ENCODE measurements at places on chromosomes 5 and 9. TPM values are rescaled to one million over a fixed set of nuclear protein-coding genes. Genes with fewer than 3 reads are reported as not detected.

- no peak overlapping the region for H3K27ac ChIP-seq
- H3K4me1 ChIP-seq, result no peaks in the 10 kb centered on the region
- DNase-seq, result no peak
- no peaks in the 10 kb centered on the region for H3K27me3 ChIP-seq
Observed at GRCh38 chr5:25963251-25964008, 1075.0 kb downstream of the CDH9 start.

- DNase-seq, result no peak
- no peak overlapping the region for H3K27ac ChIP-seq
- H3K27me3 ChIP-seq, result no peaks in the 10 kb centered on the region
- no peak overlapping the region for H3K4me3 ChIP-seq
- no peaks in the 10 kb centered on the region for H3K36me3 ChIP-seq
- no peaks in the 10 kb centered on the region for H3K4me1 ChIP-seq
Observed at GRCh38 chr5:74919041-74919440, 52.9 kb upstream of the FAM169A start.

DNA sequence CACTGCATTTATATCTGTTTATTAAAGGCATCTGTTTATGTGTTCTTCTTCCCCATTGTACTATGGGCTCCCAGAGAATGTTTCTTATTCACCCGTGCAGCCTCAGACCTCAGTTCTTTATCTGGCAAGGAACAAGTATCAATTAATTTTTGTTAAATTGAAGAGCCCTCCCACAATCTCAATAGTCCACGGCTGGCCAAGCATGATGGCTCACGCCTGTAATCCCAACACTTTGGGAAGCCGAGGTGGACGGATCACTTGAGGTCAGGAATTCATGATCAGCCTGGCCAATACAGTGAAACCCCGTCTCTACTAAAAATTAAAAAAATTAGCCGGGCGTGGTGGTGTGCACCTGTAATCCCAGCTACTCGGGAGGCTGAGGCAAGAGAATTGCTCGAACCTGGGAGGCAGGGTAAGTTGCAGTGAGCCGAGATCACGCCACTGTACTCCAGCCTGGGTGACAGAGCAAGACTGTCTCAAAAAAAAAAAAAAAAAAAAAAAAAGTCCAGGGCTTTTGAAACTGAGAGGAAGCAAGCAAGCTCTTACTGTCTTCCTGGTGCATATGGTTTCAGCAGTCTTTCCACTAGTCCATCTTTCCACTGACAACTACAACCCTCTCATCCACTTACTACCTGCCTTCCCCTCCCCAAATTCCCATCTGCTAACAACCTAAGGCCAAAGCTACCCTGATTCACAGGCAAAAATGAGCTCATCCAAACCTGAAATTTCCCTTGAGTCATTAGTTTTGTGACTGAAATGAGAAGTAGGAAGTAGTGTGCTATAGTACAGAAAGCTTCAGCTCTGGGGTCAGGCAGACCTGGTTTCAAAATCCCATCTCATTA, 2.3 kb upstream of the HK3 start:
- H3K27ac ChIP-seq, result no peak overlapping the region
- H3K4me3 ChIP-seq, result no peak overlapping the region

GRCh38 chr5:160159991-160160792, 40.9 kb upstream of the PWWP2A start:
- H3K4me3 ChIP-seq, result no peak overlapping the region
- H3K36me3 ChIP-seq, result no peaks in the 10 kb centered on the region
- DNase-seq, result no peak
- H3K27ac ChIP-seq, result peak overlapping the region; percentile 49
- H3K4me1 ChIP-seq, result peaks cover 14% of the 10 kb centered on the region
- H3K27me3 ChIP-seq, result no peaks in the 10 kb centered on the region

- H3K27ac ChIP-seq, result no peak overlapping the region
- no peak overlapping the region for H3K4me3 ChIP-seq
- DNase-seq, result no peak
- no peaks in the 10 kb centered on the region for H3K36me3 ChIP-seq
Observed at GRCh38 chr9:72046630-72047456, 13.6 kb downstream of the C9orf57 start.

DNA sequence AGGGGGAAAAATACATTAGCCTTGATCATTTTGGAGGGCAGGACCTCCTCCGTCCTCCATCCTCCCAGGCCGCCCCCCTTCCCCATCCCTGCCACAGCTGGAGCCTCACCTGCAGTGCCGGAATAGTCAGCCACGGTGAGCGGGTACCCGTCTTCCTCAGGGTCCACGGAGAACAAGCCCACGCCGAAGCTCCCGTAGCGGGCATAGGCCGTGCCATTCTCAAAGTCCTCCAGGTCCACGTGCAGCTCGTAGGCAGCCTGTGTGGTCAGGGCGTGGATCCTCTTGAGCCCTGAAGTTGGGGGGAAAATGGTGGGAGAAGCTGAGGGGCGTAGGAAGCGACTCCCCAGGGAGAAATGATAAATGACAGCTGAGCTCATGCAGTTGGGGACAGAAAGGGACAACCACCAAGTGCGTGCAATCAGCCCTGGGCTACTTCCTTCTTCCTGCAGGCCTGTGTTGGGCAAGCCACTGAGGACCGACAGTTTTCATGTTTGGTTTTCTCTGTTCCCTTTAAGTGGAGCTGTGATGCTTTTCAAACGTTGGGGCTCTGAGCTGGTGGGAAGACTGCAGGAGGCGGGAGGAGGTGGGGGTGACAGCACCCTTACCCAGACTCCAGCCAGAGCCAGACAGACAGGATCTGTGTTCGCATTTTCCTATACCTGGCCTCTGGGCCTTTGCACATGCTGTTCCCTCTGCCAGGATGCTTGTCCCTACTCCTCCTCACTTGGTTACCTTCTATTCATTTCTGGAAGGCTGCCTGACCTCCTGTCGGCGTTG, 8.7 kb upstream of the QRFP start:
- no peak overlapping the region for H3K27ac ChIP-seq
- peaks cover 8% of the 10 kb centered on the region for H3K4me1 ChIP-seq
- no peak overlapping the region for H3K4me3 ChIP-seq

DNA sequence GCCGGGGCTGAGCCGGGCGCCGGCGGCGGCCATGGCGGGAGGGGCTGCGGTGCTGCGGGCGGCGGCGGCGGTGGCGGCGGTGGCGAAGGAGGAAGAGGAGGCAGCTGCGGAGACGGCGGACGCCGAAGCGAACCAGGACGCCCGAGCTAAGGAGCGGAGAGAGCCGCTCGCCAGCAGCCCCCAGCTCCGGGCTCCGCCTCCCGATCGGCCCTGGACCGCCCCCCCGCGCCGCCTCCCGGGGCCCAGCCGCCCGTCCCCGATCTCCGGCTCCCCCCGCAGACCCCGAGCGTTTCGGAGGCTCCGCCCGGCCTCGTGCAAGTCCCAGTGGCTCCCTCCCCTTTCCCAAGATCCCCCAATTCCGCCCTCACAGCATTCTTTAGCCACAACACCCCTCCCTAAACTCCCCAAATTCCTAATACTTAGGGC, at the start of gene ASTN2:
Gene ASTN2 (minus strand): TSS at position 152 of the 426 bp plus-strand sequence. CDS start 119 bp downstream, at position 33.
- peaks cover 12% of the 10 kb centered on the region for H3K4me1 ChIP-seq
- no peak for DNase-seq
- peaks cover 45% of the 10 kb centered on the region for H3K27me3 ChIP-seq
- H3K27ac ChIP-seq, result no peak within 1 kb of the TSS
- H3K4me3 ChIP-seq, result peak within 1 kb of the TSS; percentile 71
- H3K36me3 ChIP-seq, result no peaks in the 10 kb centered on the region

DNA sequence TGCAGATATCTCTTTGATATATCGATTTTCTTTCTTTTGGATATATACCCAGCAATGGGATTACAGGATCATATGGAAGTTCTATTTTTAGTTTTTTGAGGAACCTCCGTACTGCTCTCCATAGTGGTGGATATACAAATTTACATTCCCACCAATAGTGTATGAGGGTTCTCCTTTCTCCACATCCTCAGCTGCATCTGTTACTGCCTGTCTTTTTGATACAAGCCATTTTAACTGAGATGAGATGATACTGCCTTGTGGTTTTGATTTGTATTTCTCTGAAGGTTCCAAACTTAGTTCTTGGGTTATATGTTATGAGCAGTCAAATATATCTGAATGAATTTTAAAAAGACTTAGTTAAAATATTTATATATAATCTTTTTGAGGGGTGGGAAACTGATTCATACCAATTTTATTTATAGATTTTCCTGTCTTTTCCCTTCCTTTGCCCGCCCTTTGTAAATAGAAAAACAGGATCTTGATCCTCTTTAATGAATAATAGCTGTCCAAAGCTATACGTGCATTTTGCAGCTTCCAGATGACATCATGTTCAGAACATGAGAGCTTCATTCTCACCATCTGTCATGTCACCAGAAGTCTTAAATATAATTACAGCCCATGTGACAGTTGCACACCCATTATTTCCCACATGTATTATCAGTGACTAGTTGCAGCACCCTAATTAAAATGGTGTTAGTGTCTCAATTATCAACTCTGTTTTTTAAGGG, 6.2 kb upstream of the ARHGEF28 start:
- H3K27me3 ChIP-seq, result peaks cover 79% of the 10 kb centered on the region
- no peaks in the 10 kb centered on the region for H3K4me1 ChIP-seq
- H3K4me3 ChIP-seq, result no peak overlapping the region
- no peak for DNase-seq
- no peaks in the 10 kb centered on the region for H3K36me3 ChIP-seq

DNA sequence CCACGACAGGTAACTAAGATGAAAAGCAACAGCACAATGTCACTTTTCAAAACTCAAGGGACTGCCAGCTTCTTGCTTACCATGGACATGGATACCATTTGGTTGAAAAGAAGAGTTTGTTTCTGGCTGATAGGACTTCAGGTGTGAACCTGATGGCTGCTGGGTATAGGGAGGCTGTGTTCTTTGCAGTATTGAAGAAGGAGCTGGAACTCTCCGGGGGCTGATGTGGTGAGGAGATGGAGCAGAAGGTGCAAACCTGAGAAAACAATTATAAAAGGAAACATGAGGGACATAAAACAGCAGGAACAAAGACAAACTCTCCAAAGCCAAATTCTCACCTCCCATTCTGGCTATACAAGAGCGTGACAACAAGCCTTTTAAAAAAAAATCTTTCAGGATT, 330.1 kb upstream of the RFX3 start:
- H3K27ac ChIP-seq, result no peak overlapping the region
- H3K4me3 ChIP-seq, result no peak overlapping the region
- H3K4me1 ChIP-seq, result no peaks in the 10 kb centered on the region
- no peak for DNase-seq

DNA sequence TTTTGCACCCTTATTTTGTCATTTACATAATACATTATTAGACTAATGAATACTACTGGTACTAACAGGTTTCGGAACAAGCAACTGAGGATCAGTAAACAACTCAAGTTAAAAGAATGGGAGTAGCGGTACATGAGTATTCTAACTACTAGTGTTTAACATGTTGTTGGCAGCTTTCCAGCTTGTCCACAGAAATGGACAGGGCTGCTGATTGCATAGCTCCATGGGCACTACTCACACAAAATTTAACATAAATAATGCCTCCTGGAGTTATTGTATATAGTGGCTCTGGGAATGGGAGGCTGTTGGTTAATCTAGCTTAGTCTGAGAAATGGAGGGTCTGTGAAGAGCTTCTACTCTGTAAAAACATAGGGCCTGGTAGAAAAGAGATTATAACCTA, 6.7 kb downstream of the NCBP1 start:
- H3K4me1 ChIP-seq, result peaks cover 14% of the 10 kb centered on the region
- peaks cover 15% of the 10 kb centered on the region for H3K36me3 ChIP-seq
- H3K4me3 ChIP-seq, result no peak overlapping the region
- no peak for DNase-seq
- H3K27me3 ChIP-seq, result no peaks in the 10 kb centered on the region

GRCh38 chr9:137454145-137454596, 5.0 kb downstream of the NSMF start:
- H3K27ac ChIP-seq, result peak overlapping the region; percentile 75
- peaks cover 3% of the 10 kb centered on the region for H3K36me3 ChIP-seq
- H3K4me3 ChIP-seq, result peak overlapping the region; percentile 64
- H3K4me1 ChIP-seq, result peaks cover 11% of the 10 kb centered on the region

- H3K27me3 ChIP-seq, result no peaks in the 10 kb centered on the region
- no peak for DNase-seq
- H3K4me3 ChIP-seq, result no peak overlapping the region
- peaks cover 2% of the 10 kb centered on the region for H3K4me1 ChIP-seq
Observed at GRCh38 chr5:39208471-39208870, 10.9 kb downstream of the FYB1 start.

- H3K36me3 ChIP-seq, result no peaks in the 10 kb centered on the region
- H3K27me3 ChIP-seq, result peaks cover 11% of the 10 kb centered on the region
- no peak for DNase-seq
- peak overlapping the region; percentile 87 for H3K4me3 ChIP-seq
- H3K4me1 ChIP-seq, result peaks cover 14% of the 10 kb centered on the region
Observed at GRCh38 chr5:102295534-102296177, 428 bp downstream of the SLCO4C1 start.

DNA sequence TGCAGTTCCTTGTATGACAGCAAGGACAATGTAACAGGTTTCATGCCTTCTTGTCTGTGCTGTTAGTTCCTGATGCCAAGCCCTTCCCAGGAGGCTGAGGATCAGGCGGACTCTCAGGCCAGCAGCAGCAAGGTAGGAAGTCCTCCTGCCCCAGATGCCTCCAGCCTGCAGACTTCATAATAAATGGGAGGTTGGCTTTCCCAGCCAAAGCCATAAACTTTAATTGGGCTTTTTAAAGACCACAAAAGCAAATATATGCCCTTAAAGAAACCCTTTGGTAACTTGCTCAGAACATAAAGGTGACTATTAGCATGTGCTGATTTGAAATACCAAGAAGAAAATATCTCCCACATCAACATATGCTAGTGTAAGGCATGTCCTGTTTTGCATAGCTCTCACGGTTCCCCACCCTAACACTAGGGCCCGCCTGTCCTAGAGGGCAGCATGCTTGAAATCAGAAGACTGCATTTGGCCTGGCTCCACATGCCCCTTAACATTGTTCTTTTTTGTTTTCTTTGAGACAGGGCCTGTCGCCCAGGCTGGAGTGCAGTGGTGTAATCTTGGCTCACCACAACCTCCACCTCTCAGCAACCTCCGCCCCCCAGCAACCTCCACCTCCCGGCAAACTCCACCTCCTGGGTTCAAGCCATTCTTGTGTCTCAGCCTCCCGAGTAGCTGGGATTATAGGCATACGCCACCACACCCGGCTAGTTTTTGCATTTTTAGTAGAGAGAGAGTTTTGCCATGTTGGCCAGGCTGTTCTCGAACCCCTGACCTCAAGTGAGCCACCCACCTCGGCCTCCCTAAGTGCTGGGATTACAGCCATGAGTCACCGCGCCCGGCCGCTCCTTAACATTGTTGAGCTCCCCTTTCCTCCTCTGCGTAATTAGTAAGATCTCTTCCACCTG, 44.6 kb upstream of the FCN1 start:
- peaks cover under 1% of the 10 kb centered on the region for H3K4me1 ChIP-seq
- H3K27me3 ChIP-seq, result peaks cover 7% of the 10 kb centered on the region
- no peak overlapping the region for H3K4me3 ChIP-seq
- no peak for DNase-seq

- H3K27ac ChIP-seq, result no peak overlapping the region
- no peaks in the 10 kb centered on the region for H3K27me3 ChIP-seq
- H3K4me1 ChIP-seq, result no peaks in the 10 kb centered on the region
- no peak overlapping the region for H3K4me3 ChIP-seq
- no peak for DNase-seq
Observed at GRCh38 chr5:39270225-39270848, 51.0 kb upstream of the FYB1 start.

Gene OLFM1
- 2.0 TPM for total RNA-seq

Gene SHOC1
- not detected for total RNA-seq

Gene KIF12
- 5.2 TPM for total RNA-seq

Gene MUSK
- 0.32 TPM for total RNA-seq

Gene HRCT1
- total RNA-seq, result 1.0 TPM

Gene GPX8
- 86.8 TPM for total RNA-seq

Gene BTNL3
- total RNA-seq, result not detected

Gene C5orf58
- total RNA-seq, result not detected

Gene F12
- total RNA-seq, result 2.1 TPM
